ENCODE measurements at places on chromosomes 3 and 15.

DNA sequence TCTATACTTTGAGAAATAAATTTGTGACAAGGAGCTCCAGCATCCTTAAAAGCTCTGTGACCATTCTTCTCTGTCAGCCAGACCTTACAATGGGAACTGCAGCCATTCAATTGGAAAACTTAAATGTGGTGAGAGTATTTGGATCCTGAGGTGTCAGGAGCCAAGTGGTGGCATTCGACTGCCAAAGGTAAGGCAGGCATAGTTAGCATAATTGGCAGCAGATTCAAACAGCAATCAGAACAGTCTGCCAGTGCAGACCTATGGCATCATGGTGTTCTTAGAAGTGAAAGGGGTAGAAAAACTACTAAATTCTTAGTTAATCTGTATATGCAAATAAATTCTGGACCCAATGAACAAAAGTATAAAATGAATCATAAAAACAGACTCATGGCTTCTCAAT is 18.2 kb upstream of the FNDC3B start:
- DNase-seq = no peak

DNA sequence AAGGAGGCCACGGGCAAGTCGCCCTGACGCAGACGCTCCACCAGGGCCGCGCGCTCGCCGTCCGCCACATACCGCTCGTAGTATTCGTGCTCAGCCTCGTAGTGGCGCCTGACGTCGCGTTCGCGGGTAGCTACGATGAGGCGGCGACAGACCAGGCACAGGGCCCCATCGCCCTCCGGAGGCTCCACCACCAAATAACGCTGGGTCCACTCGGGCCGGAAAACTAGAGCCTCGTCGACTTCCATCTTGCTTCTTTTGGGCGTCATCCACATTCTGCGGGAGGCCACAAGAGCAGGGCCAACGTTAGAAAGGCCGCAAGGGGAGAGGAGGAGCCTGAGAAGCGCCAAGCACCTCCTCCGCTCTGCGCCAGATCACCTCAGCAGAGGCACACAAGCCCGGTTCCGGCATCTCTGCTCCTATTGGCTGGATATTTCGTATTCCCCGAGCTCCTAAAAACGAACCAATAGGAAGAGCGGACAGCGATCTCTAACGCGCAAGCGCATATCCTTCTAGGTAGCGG is at the start of gene EPM2AIP1:
EPM2AIP1 (minus strand) TSS at position 326 of the 520 bp plus-strand sequence; CDS start at position 272, 54 bp downstream.
- no peak for DNase-seq

DNA sequence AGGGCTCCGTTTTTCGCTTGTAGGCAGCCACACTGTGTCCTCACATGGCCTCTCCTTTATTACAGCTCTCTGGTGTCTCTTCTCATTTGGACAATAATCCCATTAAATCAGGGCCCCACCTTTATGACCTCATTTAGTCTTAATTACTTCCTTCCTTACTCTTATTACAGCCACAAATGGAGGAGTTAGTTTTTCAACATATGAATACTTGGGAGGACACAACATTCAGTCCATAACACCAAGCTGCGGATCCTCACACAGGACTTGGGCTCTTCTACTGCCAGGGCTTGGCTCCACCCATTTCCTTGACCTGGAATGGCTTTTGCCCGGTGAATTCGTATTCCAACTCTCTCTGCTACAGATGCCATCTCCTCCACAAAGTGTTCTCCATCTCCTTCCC is 74.3 kb upstream of the SLC7A14 start:
- no peak for DNase-seq

GRCh38 chr3:129623447-129624118 is 17.1 kb upstream of the PLXND1 start:
- DNase-seq = no peak

DNA sequence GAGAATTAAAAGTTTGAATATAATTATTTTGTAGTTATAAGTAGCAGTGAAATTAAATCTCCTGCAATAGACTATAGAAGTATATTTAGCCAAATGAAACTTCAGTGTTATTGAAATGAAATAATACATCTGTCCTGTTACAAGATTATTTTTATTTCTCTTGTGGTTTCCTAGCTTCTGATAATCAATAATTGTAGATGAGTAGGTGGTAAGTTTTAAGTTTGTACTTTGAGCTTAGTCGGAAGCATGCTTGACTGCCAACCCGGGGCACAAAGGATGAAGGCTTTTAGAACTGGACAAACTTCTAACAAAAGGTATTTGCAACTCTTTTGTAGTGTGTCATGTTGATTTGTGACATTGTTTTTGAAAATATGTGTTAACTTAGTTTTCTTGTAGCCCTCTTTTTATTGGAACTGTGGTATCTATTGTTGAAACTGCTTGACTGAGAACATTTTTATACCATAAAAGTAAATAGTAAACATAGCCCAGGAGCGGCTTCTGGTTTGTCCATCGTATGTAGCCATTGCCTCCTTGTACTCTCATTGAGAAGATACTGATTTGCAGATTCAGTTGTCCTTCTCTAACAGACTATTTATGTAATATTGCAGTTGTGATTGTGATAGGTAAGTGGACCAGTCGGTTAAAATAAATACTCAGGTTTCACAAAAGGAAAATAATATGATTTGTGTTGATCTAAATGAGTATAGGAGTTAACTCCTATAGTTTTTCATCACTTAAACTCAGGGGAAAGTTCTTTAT is 2.9 kb downstream of the CTNNB1 start:
- peak; percentile 9 for DNase-seq

GRCh38 chr3:41026394-41027177 is 172.7 kb upstream of the CTNNB1 start:
- DNase-seq = peak; percentile 20

- DNase-seq = no peak
Observed at GRCh38 chr3:120641696-120642246, 40.3 kb downstream of the HGD start.

DNA sequence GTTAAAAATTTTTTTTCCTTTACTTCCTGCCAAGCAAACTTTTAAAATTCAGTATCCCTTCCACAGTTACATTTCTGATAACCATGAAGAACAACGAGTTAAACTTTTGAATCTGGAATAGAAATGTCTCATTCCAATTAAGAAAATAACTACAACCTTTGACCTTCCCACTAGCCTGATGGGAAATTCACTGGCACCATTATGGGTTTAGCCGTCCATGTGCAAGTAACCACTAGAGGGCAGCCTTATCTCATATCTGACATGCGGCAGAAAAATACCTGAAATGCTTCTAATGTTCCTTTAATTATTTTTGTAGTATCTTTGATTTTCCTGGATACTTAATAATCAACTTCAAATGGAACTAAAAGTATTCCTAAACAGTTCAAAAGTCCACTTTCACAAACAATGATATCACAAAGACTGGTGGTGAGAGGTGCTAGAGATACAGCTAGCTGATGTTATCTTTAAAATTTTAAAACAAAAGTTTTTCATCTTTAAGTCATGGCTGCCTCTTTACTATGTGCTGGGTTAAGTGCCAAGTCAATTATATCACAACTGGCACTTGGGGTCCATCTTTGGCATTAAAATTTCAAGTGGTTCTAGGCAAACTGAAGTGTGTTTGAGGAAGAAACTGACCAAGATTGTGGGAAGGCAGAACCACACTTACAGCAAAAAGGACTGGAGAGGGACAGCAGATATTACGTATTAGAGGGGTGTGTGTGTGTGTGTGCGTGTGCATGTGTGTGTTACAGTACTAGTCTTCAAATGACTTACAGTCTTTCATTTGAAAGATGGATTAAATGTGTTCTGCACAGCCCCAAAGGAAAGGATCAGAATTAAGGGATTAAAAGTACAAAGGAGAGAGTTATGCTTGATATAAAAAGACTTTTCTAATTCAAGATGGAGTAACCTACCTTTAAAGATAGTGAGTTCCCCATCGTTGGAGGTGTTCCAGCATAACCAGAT is 107.1 kb upstream of the ICE2 start:
- peak; percentile 74 for DNase-seq

GRCh38 chr3:61252836-61253235 is 1.6 kb upstream of the FHIT start:
- no peak for DNase-seq

DNA sequence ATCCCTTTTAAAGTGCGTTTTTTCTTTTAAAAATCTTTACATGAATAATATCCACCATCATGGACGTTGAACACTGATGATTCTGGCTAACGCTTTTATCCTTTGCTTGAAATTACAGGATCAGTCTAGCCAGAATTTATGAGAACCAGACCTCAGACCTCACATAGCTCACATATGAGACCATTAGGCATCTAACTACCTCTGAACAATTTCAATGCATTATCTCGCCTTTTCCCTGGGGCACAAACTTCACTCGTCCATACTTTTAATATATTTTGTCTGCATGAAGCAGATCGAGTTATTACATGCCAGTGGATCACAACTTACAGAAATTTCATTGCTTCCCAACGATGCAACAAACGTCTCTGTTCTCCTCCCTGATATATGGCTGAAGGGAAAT is 105.6 kb downstream of the MEIS2 start:
- no peak for DNase-seq

DNA sequence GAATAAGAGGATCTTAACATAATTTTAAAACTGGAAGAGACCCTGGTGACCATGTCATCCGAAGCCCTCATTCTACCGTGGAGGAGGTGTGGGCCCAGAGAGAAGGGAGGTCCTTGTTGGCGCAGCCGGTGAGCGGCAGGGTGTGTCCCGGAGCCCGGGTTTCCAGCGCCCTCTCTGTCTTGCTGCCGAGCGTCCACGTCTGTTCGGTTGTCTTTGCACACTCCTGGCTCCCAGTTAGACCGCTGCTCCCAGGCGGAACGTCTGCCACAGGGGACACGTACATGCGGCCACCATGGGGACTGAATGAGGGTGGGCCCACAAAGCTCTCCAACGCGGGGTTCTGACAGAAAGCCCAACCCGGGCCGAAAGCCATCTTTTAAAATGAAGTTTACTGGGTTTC is 6.6 kb upstream of the MUC4 start:
- DNase-seq = no peak

DNA sequence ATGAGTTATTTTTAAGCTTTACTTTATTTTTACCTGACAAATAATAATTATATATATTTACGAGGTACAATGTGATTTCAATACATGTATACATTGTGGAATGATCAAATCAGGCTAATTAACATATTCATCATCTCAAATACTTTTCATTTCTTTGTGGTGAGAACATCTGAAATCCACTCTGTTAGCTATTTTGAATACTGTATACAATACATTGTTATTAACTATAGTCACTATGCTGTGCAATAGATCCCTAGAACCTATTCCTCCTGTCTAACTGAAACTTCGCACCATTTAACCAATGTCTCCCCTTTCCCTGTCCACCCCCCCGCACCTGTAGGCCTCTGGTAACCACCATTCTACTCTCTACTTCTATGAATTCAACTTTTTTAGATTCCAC is 7.9 kb upstream of the SPPL2A start:
- DNase-seq = no peak

DNA sequence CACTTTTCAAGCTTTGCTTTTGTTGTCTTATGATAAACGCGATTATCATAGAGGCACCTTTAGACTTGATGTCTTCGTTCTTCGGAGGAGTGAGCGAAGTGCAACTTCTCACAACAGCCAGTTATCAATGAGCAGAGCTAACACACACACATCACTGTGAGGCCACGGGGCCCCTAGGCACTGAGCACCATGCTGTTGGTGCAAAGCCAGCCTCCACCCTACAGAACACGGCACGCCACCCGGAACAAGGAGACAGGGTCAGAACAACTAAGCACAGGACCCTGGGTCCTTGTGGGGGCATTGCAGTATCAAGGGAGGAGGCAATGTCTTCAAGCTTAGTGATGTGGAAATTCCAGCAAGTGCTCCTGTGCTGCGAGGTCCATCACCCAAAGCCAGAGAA is 244.5 kb downstream of the OCA2 start:
- DNase-seq = no peak

- DNase-seq = no peak
Observed at GRCh38 chr3:109923431-109923830, 586.1 kb upstream of the DPPA4 start.

DNA sequence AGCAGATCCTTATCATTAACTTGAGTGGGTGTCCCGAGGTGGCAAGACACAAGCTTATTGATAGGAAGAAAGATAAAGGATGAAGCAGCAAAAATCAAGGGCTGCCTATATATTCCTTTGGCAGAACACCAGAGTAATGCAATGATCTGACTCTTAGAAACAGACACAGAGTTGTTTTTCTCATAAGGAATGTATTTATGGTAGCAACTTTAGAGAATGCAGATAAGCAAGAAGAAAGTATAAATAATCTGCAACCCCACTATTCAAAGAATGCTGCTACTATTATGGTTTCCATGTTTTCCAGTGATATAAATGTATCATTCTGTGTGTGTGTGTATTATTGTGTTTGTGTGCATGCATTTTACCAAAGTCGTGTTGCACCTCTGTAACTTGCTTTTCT is 208.3 kb downstream of the THSD4 start:
- no peak for DNase-seq

GRCh38 chr3:56370991-56371775 is 97.1 kb downstream of the ERC2 start:
- DNase-seq = no peak

- DNase-seq = peak; percentile 78
Observed at GRCh38 chr3:12891985-12892839, 50.8 kb upstream of the RPL32 start.

GRCh38 chr3:115068799-115069198 is 78.3 kb downstream of the ZBTB20 start:
- no peak for DNase-seq

GRCh38 chr3:45002139-45002660 is 23.9 kb upstream of the CLEC3B start:
- DNase-seq = no peak

DNA sequence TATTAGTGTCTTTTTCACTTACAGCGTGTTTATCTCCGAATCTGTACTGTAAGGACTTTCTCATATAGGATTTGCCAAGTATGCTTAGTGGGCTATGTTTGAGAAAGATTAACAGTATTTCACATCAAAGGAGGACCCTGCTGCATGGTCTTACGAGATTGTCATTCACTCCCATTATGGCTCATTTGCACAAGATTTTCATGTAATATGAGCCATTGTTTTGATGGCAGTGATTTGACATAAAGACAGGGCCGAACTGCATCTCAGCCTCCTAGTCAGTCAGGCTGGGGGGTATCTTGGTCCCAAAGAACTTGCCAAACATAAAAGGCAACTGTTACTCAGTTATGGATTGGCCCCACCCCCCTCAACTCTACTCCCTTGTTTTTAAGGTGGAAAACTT is 205.9 kb downstream of the ZIC1 start:
- DNase-seq = no peak

DNA sequence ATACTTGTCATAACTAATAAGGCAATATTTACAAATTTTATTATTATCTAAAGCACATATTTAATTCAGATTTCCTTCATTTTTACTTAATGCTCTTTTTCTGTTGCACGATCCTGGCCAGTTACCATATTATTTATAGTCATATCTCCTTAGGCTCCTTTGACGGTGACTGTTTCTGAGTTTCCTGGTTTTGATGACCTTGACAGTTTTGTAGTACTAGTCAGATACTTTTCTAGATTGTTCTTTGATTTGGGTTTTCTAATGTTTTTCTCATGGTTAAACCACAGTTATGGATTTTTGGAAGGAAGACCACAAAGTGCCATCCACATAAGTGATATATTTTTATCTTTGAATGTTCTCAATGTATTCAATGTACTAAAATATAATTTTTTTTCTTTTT is 171.0 kb upstream of the NANOGP8 start:
- DNase-seq = no peak

Data from PC-3 (cell line).